ENCODE measurements at places on chromosomes 7 and 10.

DNA sequence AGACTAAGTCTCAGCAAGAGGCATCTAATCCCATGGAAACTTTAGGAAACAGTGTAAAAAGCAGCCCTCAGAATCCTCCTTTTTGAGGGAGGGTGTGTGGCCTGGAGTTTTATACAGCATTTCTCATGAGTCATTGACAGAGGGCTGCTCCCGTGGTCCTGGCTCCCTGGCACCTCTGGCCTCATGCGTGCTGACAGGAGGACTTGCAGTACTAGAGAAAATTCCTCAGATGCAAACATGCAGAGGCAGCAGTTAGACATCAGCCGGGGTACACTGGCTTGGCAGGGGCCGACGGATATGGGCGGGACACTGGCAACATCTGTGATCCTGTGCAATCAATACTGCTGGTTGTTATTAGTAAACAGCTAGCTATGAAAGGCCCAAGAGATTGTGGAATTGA is 925.1 kb upstream of the CELF2 start:
- no peak for DNase-seq

DNA sequence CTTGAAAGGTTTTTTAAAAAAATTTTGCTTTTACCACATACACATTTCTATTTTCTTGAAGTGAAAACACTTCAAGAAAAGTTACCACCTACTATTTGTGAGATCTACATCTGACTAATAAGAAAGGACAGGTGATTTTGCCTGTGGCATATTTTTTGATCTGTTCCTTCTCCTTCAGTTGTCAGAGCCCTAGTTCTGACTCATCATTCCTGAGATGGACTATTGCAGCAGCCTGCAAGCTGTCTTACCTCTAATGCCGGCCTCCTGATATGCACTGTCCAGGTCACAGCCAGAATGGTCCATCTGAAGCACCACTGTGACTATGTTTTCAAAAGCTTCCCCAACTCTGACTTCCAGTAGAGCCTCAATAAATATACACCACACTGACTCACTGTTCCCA is 28.2 kb upstream of the ANK3 start:
- DNase-seq = no peak

- no peak for DNase-seq
Observed at GRCh38 chr7:82631998-82632397, 188.4 kb upstream of the CACNA2D1 start.

GRCh38 chr10:84235096-84235495 is 6.2 kb downstream of the LRIT1 start:
- no peak for DNase-seq

DNA sequence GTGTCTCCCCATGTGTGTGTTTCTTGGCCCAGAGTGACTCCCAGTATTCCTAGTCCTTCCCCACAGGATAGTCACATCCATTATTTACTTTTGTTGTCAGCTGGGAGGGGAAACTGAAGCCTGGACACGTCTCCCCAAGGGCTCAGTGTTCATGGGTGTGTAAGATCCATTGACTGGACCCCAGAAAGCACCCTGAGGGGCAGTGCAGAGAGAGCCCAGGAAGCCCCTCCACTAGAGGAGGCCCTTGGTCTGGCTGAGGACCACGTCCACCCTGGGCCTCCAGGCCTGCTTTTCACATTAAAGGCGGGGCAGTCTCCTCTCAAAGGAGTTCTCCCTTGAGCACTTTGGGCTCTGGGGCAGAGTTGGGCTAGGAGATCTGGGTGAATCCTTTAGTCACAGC is 21.3 kb downstream of the ZNF783 start:
- DNase-seq = no peak

DNA sequence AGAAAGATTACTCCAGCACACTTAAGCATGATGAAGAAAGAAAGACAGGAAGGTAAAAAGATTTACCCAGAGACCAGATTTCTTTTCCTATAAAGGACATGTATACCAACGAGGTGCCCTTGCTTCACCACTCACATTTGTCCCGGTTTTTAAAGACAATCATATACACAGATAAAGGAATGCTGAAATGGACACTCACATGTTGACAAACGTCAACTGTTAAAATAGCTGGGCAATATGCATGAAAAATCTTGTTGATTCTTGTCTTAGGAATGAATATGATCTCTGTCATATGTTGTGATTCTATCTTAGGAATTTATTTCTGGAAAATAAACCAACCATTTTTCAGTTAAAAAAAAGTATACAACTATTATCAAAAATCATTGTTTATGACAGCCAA is 158.2 kb downstream of the SRPK2 start:
- DNase-seq = no peak
